ENCODE measurements at places on chromosomes 11 and 22.

DNA sequence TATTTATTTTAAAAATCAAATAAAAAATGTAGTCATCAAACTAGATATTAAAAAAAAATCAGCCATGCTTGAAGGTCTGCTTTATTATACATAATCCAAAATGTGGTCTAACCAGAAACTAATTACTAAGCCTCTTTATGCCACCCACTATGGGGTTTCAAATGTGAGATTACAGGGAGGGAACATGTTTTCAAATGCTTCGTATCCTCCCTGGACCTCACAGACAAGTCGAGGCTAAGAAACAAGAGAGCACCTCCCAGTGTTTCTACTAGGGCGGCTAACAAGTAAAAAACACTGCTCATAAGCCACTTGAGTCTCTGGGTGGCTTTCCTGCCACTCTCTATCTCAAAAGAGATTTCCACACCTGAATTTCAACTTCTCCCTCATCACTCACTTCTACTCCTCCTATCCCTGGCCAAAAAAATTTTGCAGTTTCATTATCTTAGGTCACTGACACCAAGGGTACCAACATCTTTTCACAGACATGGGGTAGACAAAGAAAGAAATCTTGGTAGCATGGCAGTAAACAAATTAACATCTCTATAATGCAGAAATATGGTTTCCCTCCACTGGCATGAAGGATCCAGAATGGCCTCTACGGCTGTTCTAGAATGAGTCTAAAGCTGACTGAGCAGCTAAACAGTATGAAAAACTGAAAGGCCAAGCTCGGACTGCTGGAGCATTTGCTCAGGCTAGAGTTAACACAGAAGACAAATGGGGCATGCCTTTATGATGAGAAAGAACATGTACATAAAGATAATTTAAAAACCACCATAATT is 50.9 kb downstream of the PITPNB start:
- DNase-seq, result no peak

DNA sequence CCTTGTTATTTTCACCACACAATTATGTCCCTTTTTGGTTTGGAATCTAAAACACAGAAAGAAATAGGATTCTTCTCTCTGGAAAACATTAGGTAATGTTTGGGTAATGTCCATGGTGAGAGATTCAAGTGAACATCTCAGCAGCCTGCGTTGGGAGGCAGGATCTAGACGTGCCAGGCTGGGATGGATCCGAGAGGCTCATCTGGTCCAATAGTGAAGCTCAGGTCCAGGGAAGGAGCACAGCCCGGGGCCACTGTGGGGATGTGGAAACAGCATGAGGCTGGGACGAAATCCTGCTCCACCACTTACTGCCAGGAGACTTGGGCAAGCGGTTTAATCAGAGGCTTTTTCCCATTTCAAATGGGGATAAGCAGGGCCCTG is 109.9 kb downstream of the CSNK2A3 start:
- DNase-seq, result no peak

DNA sequence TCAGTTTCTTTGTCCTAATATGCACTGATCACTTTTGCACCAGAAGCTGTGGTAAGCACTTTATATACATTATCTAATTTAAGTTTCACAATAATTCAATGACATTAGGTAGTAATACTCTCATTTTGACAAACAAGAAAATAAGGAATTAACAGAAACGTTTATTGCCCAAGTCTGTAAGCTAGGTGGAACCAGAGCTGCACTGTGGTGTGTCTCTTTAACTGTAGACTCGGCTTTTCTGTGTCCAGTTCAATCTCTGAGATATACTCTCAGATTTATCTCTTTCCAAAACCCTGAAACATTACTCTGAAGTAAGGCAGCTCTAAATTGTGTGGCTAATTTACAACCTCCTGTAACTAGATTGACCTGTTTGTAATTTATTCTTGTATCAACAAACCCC is 101.1 kb downstream of the MUC15 start:
- no peak for DNase-seq

DNA sequence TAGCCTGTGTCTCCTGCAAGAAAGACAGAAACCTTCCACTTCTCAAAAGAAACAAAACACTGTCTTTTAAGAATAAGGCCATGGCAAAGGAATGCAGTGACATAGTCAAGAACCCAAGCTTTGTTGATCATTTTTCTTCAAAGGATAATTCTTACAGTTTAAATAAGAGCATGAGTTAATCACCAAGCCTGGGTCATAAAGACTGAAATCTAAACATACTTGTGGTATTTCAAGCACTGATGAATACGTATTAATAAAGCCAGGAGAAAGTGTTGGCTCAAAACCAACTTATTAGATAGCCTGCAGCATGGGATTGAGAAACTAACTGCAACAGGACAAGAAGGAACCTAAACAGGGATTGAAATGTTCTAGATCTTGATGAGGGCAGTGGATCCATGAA is 143.3 kb upstream of the MTNR1B start:
- peak; percentile 47 for DNase-seq

GRCh38 chr22:48855593-48856307 is 971.9 kb downstream of the BRD1 start:
- no peak for DNase-seq

- no peak for DNase-seq
These were observed 6.6 kb downstream of the OR51F1 start for GRCh38 chr11:4763096-4763495.

DNA sequence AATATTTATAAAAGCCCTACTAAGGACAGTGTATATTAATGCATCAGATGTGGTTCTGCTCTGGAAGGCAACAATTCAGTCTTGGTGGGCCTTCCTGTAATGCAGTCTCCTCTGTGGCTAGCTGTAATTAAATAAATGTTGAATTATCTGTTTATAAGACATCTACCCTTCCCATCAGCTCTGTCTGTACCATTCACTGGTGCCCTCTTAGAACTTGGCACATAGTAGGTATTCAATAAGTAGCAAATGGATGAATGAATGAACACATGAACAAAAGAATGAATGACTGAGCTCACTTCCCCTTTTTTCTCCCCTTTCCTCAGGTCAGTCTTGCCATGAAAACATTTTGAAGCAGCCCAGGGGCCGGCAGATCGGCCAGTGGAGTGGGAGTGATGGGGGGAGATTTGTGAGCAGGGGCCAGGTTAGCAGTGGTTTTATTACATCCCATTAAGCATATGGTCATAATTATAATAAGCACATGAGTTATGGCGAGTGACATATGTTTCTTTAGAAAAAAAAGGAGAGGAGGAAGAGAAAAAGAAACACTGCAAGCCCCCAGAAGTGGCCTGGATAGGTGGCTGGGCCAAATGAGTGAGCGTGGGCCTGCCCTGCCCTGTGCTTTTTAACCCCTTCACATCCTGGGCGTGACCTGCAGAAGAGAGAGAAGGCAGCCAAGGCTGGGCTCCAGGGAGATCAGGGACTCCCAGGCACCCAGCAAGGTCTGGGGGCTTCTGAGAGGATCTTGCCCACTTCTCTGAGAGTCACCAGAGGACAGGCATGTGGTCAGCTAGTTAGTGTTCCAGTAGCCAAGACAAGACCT is 48.6 kb upstream of the CD82 start:
- no peak for DNase-seq

DNA sequence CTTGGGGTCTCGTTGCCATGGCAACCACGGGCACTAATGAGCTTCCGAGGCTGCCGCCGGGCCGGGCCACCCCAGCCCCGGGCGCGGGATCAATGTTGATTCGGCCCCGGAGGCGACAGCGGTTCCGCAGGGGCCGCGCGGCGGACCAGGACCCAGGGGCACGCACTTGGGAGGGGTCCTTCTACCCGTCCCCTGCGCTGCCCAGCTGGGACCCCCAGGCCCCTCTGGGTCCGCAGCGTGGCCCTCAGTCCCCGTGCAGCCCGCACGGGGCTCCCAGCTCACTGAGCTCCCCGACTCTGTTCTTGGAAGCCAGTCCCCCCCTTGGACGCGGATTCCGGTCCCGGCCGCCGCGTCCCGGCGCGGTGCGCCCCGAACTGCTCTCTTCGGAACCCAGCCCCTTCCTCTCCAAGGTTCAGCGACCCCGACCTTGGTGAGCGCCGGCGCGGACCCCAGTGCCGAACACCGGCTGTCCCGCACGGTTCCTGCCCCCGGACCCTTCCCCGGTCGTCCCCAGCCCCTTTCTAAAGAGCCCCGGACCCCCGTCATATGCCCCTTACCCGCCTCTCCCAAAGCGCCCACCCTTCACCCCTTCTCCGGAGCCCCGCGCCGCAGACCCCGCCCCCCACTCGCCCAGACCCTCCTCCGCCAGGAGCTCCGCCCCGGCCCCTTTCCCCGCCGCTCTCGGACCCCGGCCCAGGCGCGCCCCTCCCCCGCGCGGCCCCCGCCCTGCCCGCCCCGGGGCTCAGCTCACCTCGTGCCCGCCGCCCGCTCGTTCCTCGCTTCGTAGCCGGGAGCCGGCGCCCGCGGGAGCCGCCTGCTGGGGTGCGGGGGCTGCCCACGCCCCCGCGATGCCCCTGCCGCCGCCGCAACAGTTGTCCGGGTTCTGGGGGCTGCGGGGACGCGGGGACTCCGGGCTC is 18.3 kb upstream of the SHISAL1 start:
- no peak for DNase-seq

All from AG04449 (cell line).